WTC11 (cell line): ENCODE measurements at places on chromosomes 6 and 20.

- no peak overlapping the region for H3K27ac ChIP-seq
- no peaks in the 10 kb centered on the region for H3K27me3 ChIP-seq
- H3K4me3 ChIP-seq: no peak overlapping the region
- DNase-seq: no peak
- no peaks in the 10 kb centered on the region for H3K4me1 ChIP-seq
These were observed 134.0 kb downstream of the WDR27 start for GRCh38 chr6:169567819-169568218.

DNA sequence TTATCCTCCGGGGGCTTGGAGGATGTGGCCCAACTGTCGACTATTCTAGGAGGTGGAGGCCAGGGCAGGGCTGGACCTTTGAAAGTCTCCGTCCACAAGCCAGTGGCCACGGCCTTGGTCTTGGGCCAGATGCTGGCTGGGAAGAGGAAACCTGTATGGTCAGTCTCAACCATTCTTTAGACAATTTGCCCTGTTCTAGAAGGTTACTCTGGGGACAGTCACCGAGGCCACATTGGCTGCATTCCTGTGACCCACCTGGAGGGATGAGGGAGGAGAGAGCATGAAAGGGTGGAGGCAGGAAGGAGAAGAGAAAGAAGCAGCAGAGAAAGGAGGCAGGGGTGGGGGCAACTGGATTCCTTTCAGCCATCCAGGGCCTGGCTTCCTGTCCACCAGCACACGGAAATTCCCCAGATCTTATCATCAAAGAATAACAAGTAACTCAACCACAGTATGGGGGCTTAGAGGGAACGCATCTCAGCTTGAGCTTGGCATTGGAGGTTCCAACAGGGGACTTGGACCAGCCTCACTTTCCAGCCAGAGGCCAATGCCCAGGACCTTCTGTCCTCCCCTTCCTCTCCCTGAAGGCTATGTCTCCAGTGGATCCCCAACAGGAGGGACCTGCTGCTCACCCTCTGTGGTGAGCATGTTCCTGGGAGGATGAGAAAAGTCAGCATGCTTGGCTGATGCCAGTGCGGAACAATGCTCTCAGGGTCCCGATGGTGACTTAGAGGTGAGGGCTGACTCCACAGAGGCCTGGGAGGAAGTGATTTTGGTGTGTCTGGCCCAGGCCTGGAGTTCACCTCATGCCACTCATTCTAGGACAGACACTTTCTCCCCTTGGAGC is 30.4 kb downstream of the TGM2 start:
- no peaks in the 10 kb centered on the region for H3K27me3 ChIP-seq
- no peak overlapping the region for H3K4me3 ChIP-seq
- no peaks in the 10 kb centered on the region for H3K36me3 ChIP-seq
- H3K27ac ChIP-seq: peak overlapping the region; percentile 13; the same call in 1 of the 2 replicates

GRCh38 chr6:108621117-108621516 is 60.4 kb downstream of the FOXO3 start:
- no peaks in the 10 kb centered on the region for H3K36me3 ChIP-seq
- no peaks in the 10 kb centered on the region for H3K27me3 ChIP-seq
- H3K27ac ChIP-seq: no peak overlapping the region
- no peak overlapping the region for H3K4me3 ChIP-seq
- no peak for DNase-seq

GRCh38 chr6:19731282-19731681 is 105.9 kb upstream of the ID4 start:
- DNase-seq: no peak
- no peak overlapping the region for H3K27ac ChIP-seq
- no peak overlapping the region for H3K4me3 ChIP-seq
- no peaks in the 10 kb centered on the region; the same call in 1 of the 2 replicates for H3K27me3 ChIP-seq

- no peaks in the 10 kb centered on the region for H3K27me3 ChIP-seq
- peak within 1 kb of the TSS; percentile 92 for H3K4me3 ChIP-seq
- peaks cover 39% of the 10 kb centered on the region for H3K36me3 ChIP-seq
- peaks cover 20% of the 10 kb centered on the region for H3K4me1 ChIP-seq
These were observed at the start of gene GNL1 for GRCh38 chr6:30556066-30556905. TSS of gene GNL1 (minus strand) at chr6:30556489. CDS start at chr6:30556203, 286 bp downstream.

DNA sequence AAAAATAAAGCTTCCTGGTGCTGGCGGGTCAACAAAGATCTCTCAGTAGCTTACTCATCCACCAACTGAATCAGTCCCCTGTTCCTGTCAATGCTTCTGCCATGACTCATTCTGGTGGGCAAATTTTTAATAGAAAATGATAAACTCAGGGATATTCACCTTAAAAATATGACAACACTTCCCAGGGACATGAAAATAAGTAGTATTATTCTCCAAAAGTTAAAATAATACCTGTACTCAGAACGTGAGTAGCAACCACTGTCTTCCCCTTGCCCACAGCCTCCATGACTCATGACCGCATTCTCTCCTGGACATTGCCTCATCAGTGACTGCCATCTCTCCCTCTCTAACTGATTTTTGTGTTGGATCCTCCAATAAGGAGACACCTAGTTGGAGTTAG is 552.3 kb downstream of the KIF16B start:
- H3K27me3 ChIP-seq: peaks cover 3% of the 10 kb centered on the region
- no peak overlapping the region for H3K4me3 ChIP-seq
- H3K36me3 ChIP-seq: no peaks in the 10 kb centered on the region
- DNase-seq: no peak
- H3K27ac ChIP-seq: no peak overlapping the region

GRCh38 chr6:101429845-101430244 is 36.3 kb downstream of the GRIK2 start:
- H3K36me3 ChIP-seq: peaks cover 5% of the 10 kb centered on the region; the same call in 1 of the 2 replicates
- DNase-seq: no peak
- no peak overlapping the region for H3K27ac ChIP-seq
- H3K4me1 ChIP-seq: peaks cover 20% of the 10 kb centered on the region
- H3K4me3 ChIP-seq: no peak overlapping the region

DNA sequence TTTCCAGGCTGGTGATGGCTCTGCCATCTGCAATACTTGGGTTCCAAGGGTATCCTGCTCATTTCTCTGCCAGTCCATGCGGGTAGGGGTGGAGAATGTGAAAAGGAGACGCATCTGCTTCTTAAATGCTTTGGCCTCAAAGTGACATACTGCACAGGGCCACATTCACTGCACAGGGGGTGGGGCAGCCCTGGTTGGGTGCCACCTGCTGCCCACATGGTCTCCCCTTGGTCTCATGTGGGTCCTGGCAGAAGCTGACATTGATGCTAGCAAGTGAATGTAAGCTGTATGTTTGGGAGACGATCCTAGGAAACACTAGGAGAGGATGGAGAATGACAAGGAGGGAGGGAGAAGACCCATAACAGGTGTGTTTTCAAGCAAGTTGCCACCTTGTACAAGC is 140.9 kb downstream of the EDN3 start:
- H3K4me3 ChIP-seq: no peak overlapping the region
- peaks cover 3% of the 10 kb centered on the region; the same call in 1 of the 2 replicates for H3K27me3 ChIP-seq
- H3K27ac ChIP-seq: no peak overlapping the region
- H3K4me1 ChIP-seq: peaks cover 7% of the 10 kb centered on the region
- no peaks in the 10 kb centered on the region for H3K36me3 ChIP-seq
- DNase-seq: no peak

- no peaks in the 10 kb centered on the region for H3K4me1 ChIP-seq
- no peaks in the 10 kb centered on the region for H3K27me3 ChIP-seq
- H3K27ac ChIP-seq: no peak overlapping the region
- no peak overlapping the region for H3K4me3 ChIP-seq
- DNase-seq: no peak
These were observed 130.0 kb upstream of the GMDS start for GRCh38 chr6:2375443-2375842.

GRCh38 chr20:33740189-33740588 is 8.4 kb downstream of the ZNF341 start:
- peaks cover 5% of the 10 kb centered on the region for H3K4me1 ChIP-seq
- no peak for DNase-seq
- H3K27ac ChIP-seq: no peak overlapping the region
- H3K36me3 ChIP-seq: peaks cover 32% of the 10 kb centered on the region

DNA sequence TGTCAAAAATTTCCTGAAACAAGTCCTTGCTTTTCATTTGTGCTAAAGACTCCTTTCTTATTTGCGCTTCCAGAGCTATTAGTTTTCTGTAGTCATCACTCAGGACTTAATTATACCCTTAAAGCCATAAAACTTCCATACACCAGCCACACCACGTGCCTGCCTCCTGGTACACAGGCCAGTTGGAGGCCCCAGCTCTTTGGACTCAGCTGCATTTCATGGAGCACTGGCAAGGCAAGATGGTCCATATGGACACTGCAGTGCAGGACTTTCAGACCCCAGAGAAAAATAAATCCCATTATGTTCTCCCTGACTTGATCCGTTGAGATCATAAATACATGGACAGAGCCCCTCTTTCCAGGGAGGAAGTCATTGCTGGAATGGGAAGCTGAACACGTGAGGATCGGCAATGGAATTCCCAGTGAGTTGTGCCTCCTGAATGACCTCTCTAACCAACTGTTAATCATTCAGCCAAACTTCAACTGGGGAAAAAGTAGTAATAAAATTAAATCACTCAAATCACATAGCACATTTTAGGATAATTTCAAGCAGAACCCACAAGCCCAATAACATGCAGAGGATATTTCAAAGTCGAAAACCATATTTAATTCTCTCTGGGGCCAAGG is 173.1 kb downstream of the HACE1 start:
- H3K36me3 ChIP-seq: no peaks in the 10 kb centered on the region
- DNase-seq: no peak
- H3K4me1 ChIP-seq: peaks cover 17% of the 10 kb centered on the region
- H3K4me3 ChIP-seq: no peak overlapping the region
- no peak overlapping the region for H3K27ac ChIP-seq
- no peaks in the 10 kb centered on the region for H3K27me3 ChIP-seq

DNA sequence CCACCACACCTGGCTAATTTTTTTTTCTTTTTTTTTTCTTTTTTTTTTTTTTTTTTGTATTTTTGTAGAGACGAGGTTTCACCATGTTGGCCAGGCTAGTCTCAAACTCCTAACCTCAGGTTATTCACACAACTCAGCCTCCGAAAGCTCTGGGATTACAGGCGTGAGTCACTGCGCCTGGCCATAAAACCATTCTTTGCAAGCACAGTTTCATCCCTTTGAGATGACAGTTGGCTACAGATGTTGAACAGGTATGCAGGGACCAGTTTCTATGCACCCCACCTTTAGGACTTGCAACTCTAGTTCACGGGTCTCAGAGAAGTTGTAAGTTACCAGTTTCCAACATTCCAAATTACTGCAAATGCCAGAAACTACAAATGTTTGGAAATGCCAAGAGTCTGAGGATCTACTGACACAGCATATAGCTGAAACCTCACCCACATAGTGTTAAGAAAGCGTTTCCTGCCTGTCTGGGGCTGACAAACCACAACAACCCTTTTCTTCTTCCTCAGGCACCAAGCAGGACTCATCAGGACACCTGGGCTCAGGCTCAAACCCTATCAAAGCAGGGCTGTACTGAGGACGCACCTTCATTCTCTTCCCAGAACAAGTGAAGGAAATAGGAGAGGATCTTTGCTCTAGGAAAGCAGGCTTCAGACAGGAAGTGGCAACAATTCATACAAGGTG is 22.9 kb downstream of the ARHGAP18 start:
- DNase-seq: no peak
- H3K27me3 ChIP-seq: no peaks in the 10 kb centered on the region
- H3K4me1 ChIP-seq: peaks cover 34% of the 10 kb centered on the region
- H3K4me3 ChIP-seq: no peak overlapping the region

GRCh38 chr6:167552961-167553735 is 228.3 kb downstream of the TTLL2 start:
- H3K4me1 ChIP-seq: peaks cover 9% of the 10 kb centered on the region
- H3K27ac ChIP-seq: no peak overlapping the region
- no peaks in the 10 kb centered on the region for H3K27me3 ChIP-seq
- peaks cover 8% of the 10 kb centered on the region for H3K36me3 ChIP-seq
- no peak overlapping the region for H3K4me3 ChIP-seq

- peaks cover 69% of the 10 kb centered on the region for H3K4me1 ChIP-seq
- no peaks in the 10 kb centered on the region for H3K36me3 ChIP-seq
- peak overlapping the region; percentile 29 for H3K4me3 ChIP-seq
- peaks cover 2% of the 10 kb centered on the region; the same call in 1 of the 2 replicates for H3K27me3 ChIP-seq
- DNase-seq: peak; percentile 53
- H3K27ac ChIP-seq: peak overlapping the region; percentile 47; the same call in 1 of the 2 replicates
These were observed 151.1 kb downstream of the TTLL2 start for GRCh38 chr6:167475947-167476346.

- no peaks in the 10 kb centered on the region for H3K36me3 ChIP-seq
- no peaks in the 10 kb centered on the region for H3K27me3 ChIP-seq
- no peak for DNase-seq
- H3K27ac ChIP-seq: no peak within 1 kb of the TSS
These were observed at the start of gene IPCEF1 for GRCh38 chr6:154356690-154357089. TSS of gene IPCEF1 (minus strand) at chr6:154356803. CDS start at chr6:154265947, 90,856 bp downstream.

GRCh38 chr6:54151861-54152260 is 40.6 kb downstream of the MLIP start:
- H3K27ac ChIP-seq: no peak overlapping the region
- H3K36me3 ChIP-seq: 0 out of 2 replicates have a peak, but pooled peaks cover 3% of the 10 kb centered on the region
- H3K4me1 ChIP-seq: peaks cover 5% of the 10 kb centered on the region; the same call in 1 of the 2 replicates
- H3K4me3 ChIP-seq: no peak overlapping the region
- DNase-seq: no peak

GRCh38 chr6:148323344-148323743 is 19.3 kb upstream of the SASH1 start:
- H3K4me1 ChIP-seq: no peaks in the 10 kb centered on the region
- H3K4me3 ChIP-seq: no peak overlapping the region
- H3K27me3 ChIP-seq: no peaks in the 10 kb centered on the region
- H3K27ac ChIP-seq: no peak overlapping the region
- no peaks in the 10 kb centered on the region for H3K36me3 ChIP-seq
- no peak for DNase-seq

GRCh38 chr20:43529457-43530153 is 22.1 kb downstream of the L3MBTL1 start:
- H3K27ac ChIP-seq: no peak overlapping the region
- no peaks in the 10 kb centered on the region for H3K36me3 ChIP-seq
- H3K4me3 ChIP-seq: no peak overlapping the region
- no peak for DNase-seq
- H3K27me3 ChIP-seq: no peaks in the 10 kb centered on the region
- H3K4me1 ChIP-seq: no peaks in the 10 kb centered on the region

DNA sequence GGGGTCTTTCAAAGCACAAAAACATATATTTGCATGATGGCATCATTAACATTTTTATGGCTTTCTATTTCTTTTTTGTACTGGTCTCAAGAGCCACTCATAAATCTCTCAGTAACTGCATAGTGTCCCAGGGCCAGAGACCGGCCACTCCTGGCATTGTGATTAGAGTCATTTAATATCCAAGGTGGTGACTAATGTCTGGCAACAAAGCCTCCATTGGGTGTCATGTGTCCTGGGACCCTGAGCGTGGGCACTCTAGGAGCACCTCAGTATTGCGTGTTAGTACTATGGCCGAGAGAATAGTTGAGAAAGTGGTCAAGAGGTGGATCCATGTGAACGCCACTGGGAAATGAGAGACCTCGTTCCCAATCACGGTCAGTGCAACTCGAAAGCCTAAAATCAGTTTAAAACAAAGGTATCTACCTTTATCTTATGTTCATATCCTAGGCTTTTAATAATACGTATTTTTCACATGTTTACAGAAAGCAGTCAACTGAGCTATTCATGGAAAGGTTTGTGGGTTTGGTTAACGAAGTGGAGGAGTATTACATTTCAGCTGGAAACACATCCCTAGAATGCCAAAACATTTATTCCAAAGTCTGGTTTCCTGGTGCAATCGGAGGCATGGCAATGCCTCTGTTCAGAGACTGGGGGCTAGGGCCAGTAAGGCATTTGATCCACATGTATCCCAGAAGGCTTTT is 2.7 kb upstream of the ESR1 start:
- no peak overlapping the region for H3K27ac ChIP-seq
- no peak overlapping the region for H3K4me3 ChIP-seq
- H3K4me1 ChIP-seq: peaks cover 27% of the 10 kb centered on the region
- no peak for DNase-seq
- peaks cover 42% of the 10 kb centered on the region for H3K27me3 ChIP-seq
- no peaks in the 10 kb centered on the region for H3K36me3 ChIP-seq
